SK-N-MC (cell line): ENCODE measurements at places on chromosomes 16 and 17.

GRCh38 chr17:6052926-6053325 lies 17.3 kb upstream of the WSCD1 start:
- DNase-seq, result no peak

- DNase-seq, result no peak
Observed at GRCh38 chr17:76196675-76197074, 43.6 kb downstream of the RNF157 start.

- no peak for DNase-seq
Observed at GRCh38 chr16:11056090-11056992, 112.0 kb downstream of the CLEC16A start.

- DNase-seq, result no peak
Observed at GRCh38 chr16:69906838-69907401, 44.2 kb upstream of the CLEC18A start.

- no peak for DNase-seq
Observed at GRCh38 chr16:57062329-57062728, 30.1 kb upstream of the CPNE2 start.

GRCh38 chr17:34436607-34437006 lies 73.6 kb upstream of the CCL1 start:
- no peak for DNase-seq

DNA sequence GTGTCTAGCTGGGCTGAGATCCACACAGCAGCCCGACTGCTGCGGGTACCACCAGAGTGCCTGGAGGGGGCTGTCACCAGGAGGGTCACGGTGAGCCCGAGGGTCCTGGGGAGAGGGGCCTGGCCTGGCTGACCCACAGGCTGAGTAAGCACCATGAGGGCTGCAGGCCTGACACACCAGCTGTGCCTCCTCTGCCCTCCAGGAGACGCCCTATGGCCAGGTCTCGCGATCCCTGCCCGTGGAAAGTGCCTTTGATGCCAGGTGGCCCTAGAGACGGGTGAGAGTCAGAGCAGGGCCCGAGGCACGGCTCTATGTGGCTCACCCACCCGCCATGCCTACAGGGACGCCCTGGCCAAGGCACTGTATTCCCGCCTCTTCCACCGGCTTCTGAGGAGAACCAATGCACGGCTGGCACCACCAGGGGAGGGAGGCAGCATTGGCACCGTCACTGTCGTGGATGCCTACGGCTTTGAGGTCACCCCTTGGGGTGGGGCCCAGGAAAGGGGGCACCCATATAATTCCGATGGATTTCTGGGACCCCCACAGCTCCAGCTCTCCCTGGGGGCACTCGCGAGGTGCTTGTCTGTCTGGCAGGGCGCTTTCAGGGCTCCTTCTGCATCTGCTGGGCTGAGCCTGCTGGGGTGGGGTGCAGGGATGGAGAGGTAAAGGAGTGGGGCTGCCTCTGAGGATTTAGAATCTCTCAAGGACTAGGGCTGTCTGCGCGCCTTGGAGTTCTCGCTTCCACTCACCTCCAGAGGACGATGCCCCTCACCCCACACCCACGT lies 7.1 kb downstream of the MYO15B start:
- DNase-seq, result no peak

- no peak for DNase-seq
Observed at GRCh38 chr17:7380321-7380720, 568 bp upstream of the TNK1 start.

- no peak for DNase-seq
Observed at GRCh38 chr17:49440581-49440980, 25.9 kb upstream of the PHB1 start.

DNA sequence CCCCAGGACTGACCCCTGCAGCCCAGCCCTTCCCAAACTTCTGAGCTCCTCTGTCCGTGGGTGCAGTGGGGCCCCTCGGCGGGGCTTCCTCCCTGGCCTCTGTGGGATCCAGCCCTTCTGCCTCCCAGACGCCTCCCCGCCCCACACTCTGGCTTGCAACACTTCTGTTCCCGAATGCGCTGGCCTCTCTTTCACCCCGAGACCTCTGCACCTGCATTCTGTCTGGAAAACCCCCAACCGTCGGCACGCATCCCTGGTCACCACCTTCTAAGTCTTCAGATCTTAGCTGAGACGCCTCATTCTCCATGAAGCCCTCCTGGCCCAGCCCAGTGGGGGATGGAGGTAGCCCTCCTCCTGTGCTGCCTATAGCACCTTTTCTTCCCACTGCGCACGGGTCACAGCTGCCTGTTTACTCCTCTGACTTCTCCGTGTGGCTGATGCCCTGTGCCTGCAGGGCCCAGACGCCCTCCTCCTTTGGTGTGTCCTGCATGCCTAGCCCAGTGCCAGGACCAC lies 26.4 kb downstream of the TMEM235 start:
- no peak for DNase-seq

- DNase-seq, result no peak
Observed at GRCh38 chr16:84360170-84360569, 8.2 kb upstream of the ATP2C2 start.

- no peak for DNase-seq
Observed at GRCh38 chr16:1245452-1246020, 5.0 kb downstream of the TPSAB1 start.

- DNase-seq, result no peak
Observed at GRCh38 chr17:68599091-68599490, 2.1 kb downstream of the FAM20A start.

DNA sequence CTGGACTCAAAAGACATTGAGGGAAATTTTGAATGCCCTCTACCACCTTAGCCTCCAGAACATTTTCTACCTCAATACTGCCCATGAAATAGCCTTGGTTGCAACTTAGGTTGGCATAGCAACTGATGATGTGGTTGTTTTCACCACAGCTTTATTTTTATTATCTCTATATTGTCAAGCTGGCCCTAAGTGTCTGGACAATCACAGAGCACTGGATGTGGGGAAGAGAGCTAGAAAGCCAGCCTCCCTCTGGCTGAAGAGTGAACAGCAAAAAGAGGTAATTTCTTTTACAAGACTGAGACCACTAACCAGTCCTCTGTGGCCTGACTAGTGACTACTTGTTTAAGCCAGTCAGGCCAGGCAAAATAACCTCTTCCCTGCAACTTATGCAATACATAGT lies 159.6 kb downstream of the HS3ST2 start:
- DNase-seq, result no peak

GRCh38 chr17:15368600-15368999 lies 27.2 kb upstream of the TEKT3 start:
- no peak for DNase-seq

GRCh38 chr17:75808549-75808904 lies 23.9 kb downstream of the UNK start:
- DNase-seq, result no peak

- peak; percentile 47 for DNase-seq
Observed at GRCh38 chr17:64968652-64969501, 49.6 kb upstream of the LRRC37A3 start.

- DNase-seq, result no peak
Observed at GRCh38 chr17:4497101-4497824, 1.4 kb upstream of the SPNS2 start.

GRCh38 chr17:76376318-76377133 lies 7.9 kb upstream of the SPHK1 start:
- DNase-seq, result no peak
